Stimulated activated CD4-positive, alpha-beta T cell treated with anti-CD3 and anti-CD28 coated beads, Interleukin-1b, Interleukin-23, amount 100 ng/mL, for 1 hour (primary cell): ENCODE measurements at places on chromosomes 6 and 20.

DNA sequence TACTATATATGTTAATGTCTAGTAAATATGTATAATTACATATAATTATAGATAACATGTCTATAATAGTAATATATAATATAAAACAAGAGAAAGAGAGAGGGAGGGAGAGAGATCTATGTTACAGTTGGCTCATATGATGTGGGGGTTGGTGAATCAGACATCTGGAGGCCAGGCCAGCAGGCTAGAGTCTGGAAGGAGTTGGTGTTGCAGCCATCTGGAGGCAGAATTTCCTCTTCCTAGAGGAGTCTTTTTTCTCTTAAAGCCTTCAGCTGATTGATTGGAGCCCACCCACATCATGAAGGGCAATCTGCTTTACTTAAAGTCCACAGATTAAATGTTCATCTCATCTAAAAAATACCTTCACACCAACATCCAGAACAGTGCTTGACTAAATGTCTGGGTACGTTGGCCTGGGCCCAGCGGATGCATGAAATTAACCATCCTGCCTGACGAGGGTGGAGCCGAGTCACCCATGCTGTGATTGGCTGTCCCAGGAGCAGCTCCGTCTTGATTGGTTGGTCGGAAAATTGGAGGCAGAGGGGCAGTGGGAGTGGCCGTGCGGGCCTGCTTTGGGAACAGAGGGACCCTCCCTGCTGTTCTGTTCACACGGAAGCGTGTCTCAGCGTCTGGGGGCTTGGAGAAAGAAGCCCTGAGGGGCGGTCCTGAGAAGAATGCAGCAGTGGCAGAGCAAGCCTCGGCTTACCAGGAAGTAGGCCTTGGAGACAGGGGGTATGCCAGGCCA is 392.4 kb downstream of the QKI start:
- DNase-seq, result no peak

GRCh38 chr20:38855356-38855755 is 49.9 kb downstream of the PPP1R16B start:
- DNase-seq, result no peak

DNA sequence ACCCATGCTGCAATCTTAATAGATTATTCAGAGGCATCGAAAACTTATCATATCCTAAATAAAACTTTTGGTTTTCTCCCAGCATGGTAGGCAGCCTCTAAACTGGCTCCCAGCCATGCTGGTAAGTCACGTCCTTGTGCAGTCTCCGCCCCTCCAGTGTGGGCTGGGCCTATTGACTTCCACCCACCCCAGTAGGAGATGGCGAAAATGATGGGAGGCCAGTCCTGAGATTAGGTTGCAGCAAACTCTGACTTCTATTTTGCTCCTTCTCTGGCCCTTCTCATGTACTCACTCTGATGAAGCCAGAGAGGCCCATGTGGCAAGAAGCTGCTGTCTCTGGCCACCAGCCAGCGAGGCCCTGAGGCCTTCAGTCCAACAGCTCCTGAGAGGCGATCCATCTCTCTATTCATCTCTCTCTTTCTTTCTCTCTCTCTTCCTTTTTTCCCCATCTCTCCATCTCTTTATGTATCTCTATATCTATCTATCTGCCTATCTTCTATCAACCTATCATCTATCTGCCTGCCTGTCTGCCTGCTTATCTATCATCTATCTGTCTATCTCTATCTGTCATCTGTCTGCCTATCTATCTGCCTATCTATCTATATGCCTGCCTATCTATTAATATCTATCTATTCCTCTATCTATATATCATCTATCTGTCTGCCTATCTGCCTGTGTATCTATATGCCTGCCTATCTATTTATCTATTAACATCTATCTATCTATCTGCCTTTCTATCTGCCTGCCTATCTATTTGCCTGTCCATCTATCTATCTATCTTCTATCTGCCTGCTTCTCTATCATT is 52.7 kb upstream of the STX16 start:
- no peak for DNase-seq

GRCh38 chr6:156046841-156047449 is 591.3 kb upstream of the NOX3 start:
- DNase-seq, result no peak

DNA sequence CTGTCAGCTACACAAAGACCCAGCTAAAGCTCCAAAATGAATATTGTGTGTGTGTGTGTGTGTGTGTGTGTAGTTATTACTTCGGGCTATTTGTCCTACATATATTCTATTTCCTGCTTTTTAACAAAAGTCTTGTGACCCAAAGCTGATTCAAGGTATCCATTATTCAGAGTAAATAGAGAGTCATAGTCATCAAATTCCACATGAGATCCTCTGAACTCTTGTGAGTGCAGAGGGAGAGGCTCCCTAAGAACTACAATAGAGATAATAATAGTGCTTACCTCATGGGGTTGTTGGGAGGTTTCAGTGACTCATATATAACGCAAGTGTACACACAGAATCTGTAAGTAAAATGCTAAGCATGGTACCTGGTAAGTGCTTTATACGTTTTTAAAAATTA is 95.6 kb upstream of the SHLD1 start:
- no peak for DNase-seq

DNA sequence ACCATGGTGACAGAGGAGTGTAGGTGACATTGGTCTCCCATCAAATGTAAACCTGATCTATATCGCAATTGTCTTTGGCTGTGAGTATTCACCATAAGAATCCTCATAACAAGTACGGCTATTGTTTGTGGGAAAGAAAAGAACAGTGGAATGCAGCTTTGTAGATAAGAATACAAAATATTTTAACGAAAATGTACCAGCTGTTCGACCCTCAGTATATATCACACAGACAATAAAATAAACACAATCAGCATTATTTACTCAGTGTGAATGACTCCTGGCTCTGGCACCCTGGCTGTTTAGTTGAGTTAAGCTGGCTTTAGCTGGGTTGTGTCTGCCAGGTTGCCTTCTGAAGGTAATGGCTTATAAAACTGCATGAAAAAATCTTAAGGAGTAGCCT is 43.4 kb downstream of the SNRNP48 start:
- no peak for DNase-seq

DNA sequence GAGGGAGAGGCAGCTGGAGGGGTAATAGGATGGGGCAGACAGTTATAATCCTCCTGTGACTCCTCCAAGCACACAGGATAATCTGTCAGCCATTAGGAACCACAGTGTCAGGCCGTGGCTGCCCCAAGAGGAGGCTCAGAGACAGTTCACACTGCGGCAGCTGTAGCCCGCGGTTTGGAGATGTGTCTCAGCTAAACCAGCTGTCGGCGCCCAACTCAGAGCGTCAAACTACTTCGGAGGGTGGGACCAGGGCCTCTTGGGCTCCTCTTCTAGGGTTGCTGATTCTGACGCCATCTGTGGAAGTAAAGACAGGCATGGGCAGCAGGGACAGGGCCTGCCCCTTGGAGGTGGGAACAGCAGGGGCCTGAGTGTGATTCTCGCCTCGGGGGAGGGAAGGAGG is 309.8 kb downstream of the CDC5L start:
- no peak for DNase-seq

- DNase-seq, result no peak
These were observed 144.7 kb downstream of the SCML4 start for GRCh38 chr6:107679457-107679856.

DNA sequence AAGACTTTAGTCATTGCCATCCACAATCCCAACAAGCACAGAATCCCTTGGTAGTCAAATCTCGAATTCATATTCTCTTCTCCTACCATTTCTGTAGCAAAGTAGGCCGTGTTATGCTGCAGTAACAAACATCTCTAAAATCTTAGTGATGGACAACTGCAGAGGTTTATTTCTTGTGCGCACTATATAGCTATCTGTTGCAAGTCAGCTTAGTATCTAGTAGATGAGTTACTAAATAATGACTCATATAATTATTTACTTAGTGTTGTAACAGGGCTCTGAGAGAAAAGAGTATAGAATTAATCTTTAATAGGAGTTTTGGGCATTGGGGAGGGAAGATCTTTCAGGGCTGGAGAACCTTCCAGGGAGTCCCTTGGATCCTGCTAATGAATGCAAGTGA is 73.3 kb downstream of the CAP2 start:
- no peak for DNase-seq

- no peak for DNase-seq
These were observed 50.7 kb downstream of the BMP2 start for GRCh38 chr20:6818033-6818808.

GRCh38 chr6:118285791-118286190 is 262.3 kb upstream of the PLN start:
- no peak for DNase-seq

DNA sequence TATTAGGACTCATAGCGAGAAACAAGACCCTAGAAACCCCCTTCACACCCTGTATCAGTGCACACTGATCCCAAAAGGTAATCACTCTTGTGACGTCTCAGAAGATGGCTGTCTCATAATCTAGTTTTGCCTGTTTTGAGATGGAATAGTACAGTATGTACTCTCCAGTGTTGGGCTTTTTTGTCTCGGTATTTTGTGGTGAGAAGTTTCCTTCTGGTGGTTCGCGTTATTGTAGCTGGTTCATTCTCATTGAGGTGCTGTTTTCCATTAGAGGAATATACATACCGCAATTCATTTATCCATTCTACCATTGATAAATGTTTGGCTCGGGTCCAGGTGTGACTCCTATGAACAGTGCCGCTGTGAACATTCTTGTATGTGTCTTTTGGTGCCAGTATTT is 27.9 kb upstream of the MAP3K4 start:
- no peak for DNase-seq
